ENCODE measurements at places on chromosomes 13 and 19.

DNA sequence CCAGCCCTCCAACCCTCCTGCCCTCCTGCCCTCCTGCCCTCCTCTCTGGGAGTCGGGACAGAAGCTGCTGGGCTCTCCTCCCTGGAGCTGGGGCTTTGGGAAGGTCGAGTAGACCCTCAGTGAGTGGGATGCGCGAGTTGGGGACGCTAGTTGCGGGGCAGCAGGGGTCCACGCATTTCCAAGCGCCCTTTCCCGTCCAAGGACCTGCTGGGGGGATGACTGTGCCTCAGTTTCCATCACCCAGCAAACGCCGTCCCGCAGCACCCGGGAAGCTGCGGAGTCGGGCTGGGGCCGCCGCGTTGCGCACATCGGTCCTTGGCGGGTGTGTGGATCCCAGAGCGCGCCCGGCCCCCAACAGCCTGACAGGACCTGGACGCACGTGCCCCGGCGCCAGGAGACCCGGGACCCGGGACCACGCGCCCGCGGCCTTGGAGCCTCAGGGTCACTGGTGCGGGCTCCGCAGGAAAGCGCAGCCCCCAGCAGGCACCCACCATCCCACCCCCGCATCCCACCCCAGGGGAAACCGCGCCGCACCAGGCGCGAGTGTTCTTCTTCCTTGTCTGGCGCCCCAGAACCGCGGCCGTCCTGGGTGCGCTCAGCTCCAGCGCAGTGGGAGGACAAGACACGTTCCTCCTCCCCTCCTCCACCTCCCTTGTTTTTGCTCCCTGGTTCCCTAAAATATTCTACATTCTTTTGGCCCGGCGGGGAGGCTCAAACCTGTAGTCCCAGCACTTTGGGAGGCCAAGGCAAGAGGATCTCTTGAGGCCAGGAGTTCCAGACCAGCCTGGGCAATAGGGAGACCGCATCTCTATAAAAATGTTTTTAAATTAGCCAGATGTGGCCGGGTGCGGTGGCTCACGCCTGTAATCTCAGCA is 9.2 kb downstream of the ONECUT3 start:
- DNase-seq = no peak

DNA sequence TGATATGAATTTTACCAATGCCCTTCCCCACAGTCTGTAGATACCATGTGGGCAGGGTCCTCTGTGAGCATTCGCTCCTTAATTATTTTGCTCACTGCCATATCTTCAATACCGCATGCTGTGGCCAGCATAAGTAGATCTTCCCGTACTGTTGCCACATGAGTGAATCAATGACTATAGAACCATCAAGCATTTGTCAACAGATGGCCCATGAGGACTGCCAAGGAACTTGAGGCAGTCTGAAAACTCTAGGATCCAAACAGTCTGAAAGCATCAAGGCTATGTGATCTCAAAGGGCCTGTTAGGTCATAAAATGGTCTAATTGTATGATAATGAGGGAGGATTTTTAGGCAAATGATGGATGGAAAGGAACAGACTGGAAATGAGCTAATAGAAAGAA is 27.4 kb upstream of the GPR12 start:
- no peak for DNase-seq

- no peak for DNase-seq
Observed at GRCh38 chr13:111322916-111323331, 2.5 kb downstream of the TEX29 start.

- no peak for DNase-seq
Observed at GRCh38 chr19:33621065-33621785, 528 bp upstream of the CHST8 start.

GRCh38 chr19:17706750-17707181 is 12.5 kb upstream of the MAP1S start:
- DNase-seq = no peak

- DNase-seq = no peak
Observed at GRCh38 chr19:42280815-42281145, 11.7 kb downstream of the CIC start.

DNA sequence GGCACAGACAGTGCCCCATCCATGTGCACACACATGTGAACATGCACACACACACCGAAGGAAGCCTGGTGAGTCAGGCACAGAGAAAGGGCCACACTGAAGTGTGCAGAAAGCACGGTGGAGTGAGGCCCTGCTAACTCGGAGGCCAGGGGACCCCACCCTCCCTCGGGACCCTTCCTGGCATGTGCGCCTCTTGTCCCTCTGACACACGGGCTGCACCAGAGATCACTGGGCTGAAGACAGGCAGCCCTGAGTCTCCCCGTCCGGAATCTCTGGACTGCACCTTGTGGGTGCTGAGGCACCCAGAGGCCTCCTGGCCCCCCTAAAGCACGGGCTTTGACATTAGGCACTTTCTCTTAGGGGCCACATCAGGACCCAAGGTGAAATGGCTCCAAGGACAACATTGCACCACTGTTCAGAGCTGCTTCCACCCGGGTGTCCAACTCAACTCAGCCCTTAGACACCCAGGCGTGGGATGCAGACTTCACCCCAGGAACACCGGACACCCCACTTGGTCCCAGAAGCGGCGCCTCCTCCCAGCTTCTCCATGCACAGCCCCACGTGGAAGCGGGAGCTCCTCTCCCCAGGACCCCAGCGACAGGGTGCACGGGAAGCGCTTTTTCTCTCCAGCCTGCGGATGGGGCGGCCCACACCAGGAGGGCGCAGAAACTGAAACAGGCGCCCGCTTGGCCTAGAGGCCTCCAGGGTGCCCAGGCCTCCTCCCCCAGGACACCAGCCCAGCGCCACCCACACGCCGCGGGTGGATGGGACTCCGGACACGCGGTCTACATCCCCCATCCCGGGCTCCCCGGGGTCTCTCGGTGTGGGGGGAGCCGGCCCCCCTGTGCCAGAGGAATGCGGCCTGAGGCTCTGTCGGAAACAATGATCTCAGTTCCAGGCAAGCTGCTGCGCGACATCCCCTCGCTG is 90.2 kb downstream of the SPACA7 start:
- DNase-seq = no peak

- no peak for DNase-seq
Observed at GRCh38 chr13:111886217-111886945, 180.6 kb upstream of the SOX1 start.

GRCh38 chr13:83996415-83996814 is 114.1 kb upstream of the SLITRK1 start:
- no peak for DNase-seq

GRCh38 chr13:29568731-29569130 is 26.8 kb downstream of the SLC7A1 start:
- DNase-seq = no peak

GRCh38 chr13:110338441-110339101 is 31.5 kb downstream of the COL4A2 start:
- DNase-seq = no peak

DNA sequence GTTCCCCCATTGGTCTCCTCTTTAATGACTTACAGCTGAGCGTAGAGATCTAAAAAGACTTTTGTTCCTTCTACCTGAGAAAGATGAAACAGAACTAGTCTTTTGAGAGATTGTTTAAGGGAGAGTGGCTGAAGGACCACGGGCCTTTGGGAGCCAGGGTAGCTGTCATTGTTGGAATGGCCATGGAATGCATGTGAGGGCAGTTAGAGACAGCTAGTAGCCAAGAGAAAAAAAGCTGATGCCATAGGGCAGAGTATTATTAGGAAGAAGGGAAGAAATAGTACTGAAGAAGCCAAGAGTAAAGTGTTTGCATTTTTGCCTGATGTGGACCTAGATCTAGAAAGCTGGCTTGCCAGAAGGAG is 5.6 kb downstream of the ZNF507 start:
- DNase-seq = no peak

GRCh38 chr19:33208904-33209849 is 15.0 kb downstream of the LRP3 start:
- no peak for DNase-seq

- DNase-seq = peak; percentile 89
Observed at GRCh38 chr19:18428787-18429674, 8.9 kb downstream of the ISYNA1 start.

GRCh38 chr13:79674765-79675515 is 194.0 kb downstream of the NDFIP2 start:
- no peak for DNase-seq

DNA sequence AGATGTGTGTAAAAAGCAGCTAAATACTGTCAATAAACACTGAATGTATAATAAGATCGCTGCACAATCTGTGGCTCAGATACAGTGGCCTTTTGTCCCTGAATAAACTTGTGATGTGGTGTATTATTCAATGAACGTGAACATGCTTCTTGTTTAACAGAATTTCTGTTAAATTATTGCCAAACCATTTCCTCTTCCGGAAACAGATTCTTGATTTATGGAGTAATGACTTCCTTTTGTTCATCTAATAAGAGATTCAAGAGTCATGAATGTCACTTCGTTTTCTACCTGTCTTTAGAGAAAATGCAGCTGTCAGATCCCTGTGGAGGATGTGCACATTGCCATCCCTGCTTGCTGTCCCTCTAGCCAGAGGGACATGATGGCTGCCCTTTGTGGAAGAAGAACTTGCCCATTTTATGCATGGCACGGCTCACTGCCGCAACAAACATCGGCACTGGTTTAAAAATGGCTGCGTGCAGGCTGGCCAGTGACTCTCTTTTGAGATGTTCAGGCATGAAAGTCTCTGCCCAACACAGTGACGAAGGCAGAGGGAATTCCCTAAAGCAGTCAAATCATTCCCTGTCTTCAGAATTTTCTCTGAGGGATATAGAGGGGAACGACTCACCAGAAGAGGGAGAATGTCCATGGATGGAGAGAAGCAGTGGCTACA is 3.1 kb upstream of the TNFSF13B start:
- DNase-seq = no peak

DNA sequence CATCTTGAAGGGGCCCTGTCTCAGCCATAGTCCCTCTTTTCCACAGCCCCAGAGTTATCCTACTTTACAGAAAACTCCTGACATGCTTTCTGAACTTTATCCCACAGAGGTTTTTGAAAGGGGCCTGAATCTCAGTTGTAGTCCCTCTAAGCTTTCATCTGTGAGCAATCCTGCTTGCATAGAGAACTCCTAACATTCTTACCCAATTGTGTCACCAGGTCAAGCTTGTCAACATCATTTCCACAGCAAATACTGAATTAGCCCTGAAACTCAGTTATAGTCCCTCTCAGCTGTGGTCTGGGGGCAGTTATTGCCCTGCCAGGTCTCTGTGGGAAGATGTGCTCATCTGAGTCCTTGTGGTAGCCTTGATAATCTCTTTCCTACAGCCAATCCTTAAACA is 2190.3 kb upstream of the PCDH20 start:
- DNase-seq = no peak

DNA sequence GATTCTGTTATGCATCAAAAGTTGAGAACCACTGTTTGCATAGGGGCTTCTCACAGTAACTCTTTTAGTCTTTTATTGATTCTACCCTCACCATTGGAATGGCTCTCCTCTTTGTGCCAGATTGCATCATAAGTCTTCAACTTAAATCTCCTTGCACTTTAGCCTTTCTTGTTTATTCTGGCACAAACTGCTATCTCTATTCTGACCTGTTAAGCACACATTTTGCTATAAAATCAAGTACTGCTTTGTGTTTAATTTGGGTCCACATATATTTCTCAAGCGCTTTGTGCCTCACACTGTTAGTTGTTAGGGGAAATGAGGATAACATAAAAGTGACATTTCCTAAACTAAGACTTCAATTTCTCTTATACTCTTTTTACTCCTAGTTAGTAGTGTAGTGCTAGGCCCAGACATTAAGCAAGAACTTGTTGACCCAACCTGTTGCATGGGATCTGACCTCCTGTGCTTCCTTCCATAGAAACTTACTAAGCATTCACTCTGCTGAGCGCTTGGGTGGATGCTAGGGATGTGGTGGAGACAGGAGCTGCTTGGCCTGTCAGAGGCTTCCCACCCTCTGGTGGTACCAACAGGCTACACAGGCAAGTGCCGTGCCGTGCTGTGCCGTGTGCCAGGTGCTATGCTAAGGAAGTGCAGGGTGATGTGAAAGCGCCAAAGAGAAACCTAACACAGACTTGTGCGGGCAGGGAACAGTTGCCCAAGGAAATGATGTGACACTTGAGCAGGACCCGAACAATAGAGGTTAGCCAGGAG is 1.2 kb downstream of the UTP14C start:
- no peak for DNase-seq

- no peak for DNase-seq
Observed at GRCh38 chr19:2064788-2065524, 13.9 kb upstream of the MKNK2 start.

DNA sequence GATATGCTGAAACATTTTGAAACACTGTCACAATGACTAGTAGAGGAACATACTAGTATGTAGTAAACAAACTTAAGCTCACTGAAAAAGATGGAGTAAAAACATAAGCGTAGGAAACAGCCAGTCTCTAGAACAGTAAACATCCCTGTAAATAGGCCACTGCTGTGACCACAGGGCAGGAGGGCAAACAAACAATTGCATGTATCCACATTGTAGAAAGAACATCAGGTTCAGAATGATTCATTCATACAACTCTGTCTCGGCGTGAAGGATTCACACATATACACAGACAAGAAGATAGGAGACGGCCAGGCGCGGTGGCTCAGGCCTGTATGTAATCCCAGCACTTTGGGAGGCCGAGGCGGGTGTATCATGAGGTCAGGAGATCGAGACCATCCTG is 390.1 kb downstream of the IRS2 start:
- DNase-seq = no peak

DNA sequence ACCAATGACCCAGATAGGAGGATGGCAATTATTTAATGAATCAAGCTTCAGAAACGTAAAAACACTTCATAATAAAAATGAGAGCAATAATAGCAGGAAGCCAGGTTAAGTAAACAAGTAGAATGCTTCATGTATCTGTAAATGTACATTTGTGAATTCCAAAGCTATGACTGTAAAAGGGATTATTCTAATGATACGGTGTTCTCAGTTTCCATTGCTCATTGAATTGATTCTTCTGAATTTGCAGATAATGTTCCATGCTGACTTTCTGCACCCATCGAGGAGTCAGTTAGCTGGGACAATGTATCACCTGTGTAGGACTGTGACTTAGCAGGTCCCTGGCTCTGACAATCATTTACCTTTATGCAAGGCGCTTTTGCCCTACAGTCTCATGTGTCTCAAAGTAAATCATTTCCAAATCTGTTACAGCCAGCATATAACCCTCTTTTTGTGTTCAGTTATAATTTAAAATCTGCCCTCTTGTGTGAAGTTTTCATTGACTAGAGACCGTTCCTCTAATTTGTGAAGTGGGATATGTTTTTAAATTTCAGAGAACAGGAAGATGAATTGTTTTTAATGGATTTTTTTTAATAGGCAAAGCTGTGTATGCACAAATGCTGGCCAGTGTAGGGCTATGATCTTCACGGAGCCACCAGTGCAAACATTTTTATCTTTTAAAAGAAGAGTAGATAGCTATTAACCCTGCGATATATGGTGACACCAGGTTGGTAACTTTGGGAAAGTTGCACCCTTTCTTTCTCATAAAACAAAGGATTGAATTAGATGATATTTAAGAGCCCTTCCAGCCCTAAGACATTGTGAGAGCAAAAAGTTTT is 267.1 kb downstream of the KLF5 start:
- no peak for DNase-seq

DNA sequence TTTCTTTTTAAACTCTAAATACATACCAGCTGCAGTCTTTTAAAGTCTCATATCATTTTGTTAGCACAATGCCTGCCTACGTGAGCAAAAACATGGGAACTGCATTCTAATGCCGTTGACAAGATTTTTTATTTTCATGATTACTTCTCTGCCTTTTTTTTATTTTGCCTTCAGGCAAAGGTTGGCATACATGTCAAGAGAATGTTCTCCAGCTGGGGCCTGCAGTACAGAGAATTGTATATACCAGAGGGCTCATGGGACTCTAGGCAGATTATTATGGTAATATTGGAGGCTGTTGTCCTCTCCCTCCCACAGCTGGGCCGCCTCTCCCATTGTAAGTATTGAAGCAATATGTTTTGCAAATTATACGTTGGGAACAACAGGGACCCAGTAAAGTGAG is 53.9 kb upstream of the OBI1 start:
- DNase-seq = no peak

GRCh38 chr19:16594131-16594586 is 21.9 kb upstream of the SLC35E1 start:
- DNase-seq = peak; percentile 49

All from activated T-cell treated with anti-CD3 and anti-CD28 coated beads, Interleukin-2, amount 50 U/mL, for 1 hour (primary cell).